ENCODE measurements at places on chromosomes 1 and 21.

GRCh38 chr1:79714664-79715063 lies 708.1 kb upstream of the ADGRL4 start:
- no peaks in the 10 kb centered on the region for H3K4me1 ChIP-seq
- no peaks in the 10 kb centered on the region for H3K36me3 ChIP-seq
- H3K27ac ChIP-seq = no peak overlapping the region
- H3K27me3 ChIP-seq = no peaks in the 10 kb centered on the region
- no peak overlapping the region for H3K4me3 ChIP-seq

DNA sequence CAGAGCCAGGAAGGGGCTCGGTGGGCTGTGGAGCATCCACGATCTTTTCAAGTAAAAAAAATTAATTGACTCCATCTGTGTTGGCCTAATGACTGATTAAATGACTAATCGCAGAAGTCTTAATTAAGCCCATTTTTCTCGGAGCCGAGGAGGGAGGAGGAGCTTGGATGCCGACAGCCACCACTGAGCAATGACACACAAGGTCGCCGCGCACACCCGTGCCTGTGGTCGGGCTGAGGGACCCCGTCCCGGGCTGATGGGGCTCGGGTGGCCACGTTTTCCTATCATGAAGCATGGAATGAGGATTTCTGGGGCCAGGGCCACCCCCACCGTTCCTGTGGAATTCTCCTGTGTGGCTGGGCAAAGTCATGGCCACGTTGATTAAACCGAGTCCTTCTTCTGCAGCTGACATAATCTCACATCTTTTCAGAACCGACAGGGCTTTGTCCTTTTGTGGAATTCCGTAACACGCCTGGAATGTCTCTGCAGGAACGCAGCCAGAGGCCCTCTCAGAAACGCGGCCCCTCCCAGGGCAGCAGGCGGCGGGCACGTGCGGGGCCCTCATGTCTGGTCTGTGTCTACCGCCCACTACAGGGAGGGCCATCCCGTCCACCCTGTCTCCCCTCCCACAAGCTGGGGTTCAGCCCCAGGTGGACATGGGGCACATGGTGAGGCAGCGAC lies 60.7 kb downstream of the MORN1 start:
- H3K36me3 ChIP-seq = no peaks in the 10 kb centered on the region
- DNase-seq = no peak
- H3K27ac ChIP-seq = no peak overlapping the region
- H3K27me3 ChIP-seq = no peaks in the 10 kb centered on the region
- H3K4me1 ChIP-seq = no peaks in the 10 kb centered on the region

- no peak within 1 kb of the TSS for H3K27ac ChIP-seq
- H3K4me1 ChIP-seq = no peaks in the 10 kb centered on the region
- no peaks in the 10 kb centered on the region for H3K27me3 ChIP-seq
- no peaks in the 10 kb centered on the region for H3K36me3 ChIP-seq
- H3K4me3 ChIP-seq = no peak within 1 kb of the TSS
- no peak for DNase-seq
Measured at GRCh38 chr1:192316942-192317450, at the start of gene RGS21. TSS of gene RGS21 (plus strand) at chr1:192316992. CDS start at chr1:192343037, 26,045 bp downstream.

- peak; percentile 80 for DNase-seq
- peak overlapping the region; percentile 90 for H3K27ac ChIP-seq
- H3K27me3 ChIP-seq = no peaks in the 10 kb centered on the region
Measured at GRCh38 chr1:203628201-203629015, 1.8 kb downstream of the ATP2B4 start.

- DNase-seq = no peak
- H3K27ac ChIP-seq = no peak overlapping the region
Measured at GRCh38 chr1:227731696-227732585, 3.2 kb downstream of the JMJD4 start.

DNA sequence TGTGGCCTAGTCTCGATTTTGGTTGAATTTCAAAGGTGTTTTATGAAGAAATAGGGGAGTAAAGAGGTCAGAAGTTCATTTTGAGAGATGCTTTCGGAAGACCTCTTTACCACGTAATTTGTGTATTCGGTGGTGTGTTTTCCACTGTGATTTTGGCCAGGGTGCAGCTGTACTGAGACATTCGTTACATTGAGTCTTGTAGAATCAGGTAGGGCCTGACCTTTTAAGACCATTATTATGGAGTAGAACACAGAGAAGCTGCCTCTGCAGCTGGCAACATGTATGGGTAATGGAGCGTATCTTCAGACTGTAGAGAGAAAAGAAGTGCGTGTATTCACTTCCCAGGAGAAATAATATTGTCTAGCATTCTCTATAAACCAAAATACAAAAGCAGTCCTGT lies 326.5 kb downstream of the PDE4B start:
- DNase-seq = no peak
- no peaks in the 10 kb centered on the region for H3K27me3 ChIP-seq
- H3K4me3 ChIP-seq = no peak overlapping the region
- no peaks in the 10 kb centered on the region for H3K36me3 ChIP-seq

GRCh38 chr21:36320421-36321324 lies 676 bp downstream of the MORC3 start:
- H3K27ac ChIP-seq = peak overlapping the region; percentile 97
- H3K36me3 ChIP-seq = peaks cover 25% of the 10 kb centered on the region
- H3K4me1 ChIP-seq = peaks cover 60% of the 10 kb centered on the region
- peak; percentile 94 for DNase-seq
- H3K27me3 ChIP-seq = no peaks in the 10 kb centered on the region
- H3K4me3 ChIP-seq = peak overlapping the region; percentile 74

- no peaks in the 10 kb centered on the region for H3K4me1 ChIP-seq
- no peak overlapping the region for H3K27ac ChIP-seq
- H3K36me3 ChIP-seq = no peaks in the 10 kb centered on the region
- no peak for DNase-seq
Measured at GRCh38 chr1:59477286-59477685, 180.4 kb downstream of the FGGY start.

- H3K27ac ChIP-seq = no peak overlapping the region
- H3K4me3 ChIP-seq = no peak overlapping the region
- no peaks in the 10 kb centered on the region for H3K36me3 ChIP-seq
- H3K27me3 ChIP-seq = no peaks in the 10 kb centered on the region
Measured at GRCh38 chr21:26614251-26614650, 41.2 kb upstream of the CYYR1 start.

DNA sequence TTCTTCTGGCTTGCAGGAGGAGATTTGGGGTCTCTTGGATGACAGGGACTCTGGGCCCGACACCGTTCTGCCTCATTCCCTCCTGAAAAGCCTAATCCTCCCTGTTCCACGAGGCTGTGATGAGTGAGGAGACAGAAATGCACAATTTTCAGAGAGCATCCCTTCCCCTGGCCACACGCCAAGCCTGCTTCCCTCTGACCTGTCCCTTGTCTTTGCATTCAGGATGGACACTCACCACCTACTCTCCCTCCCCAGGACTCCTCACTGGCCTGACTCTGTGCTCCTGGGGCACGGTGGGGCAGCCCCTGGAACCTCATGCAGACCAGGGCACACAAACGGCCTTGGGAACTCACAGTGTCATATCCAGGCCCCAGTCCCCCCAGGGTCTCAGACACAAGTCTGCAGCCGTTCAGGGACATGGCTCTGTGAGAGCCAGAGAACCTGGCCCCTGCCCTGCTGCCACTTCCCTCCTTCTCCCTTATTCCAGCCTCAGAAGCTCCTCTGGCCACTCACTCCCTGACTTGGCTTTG lies 3.5 kb upstream of the PRAMEF12 start:
- no peak overlapping the region for H3K27ac ChIP-seq
- H3K4me3 ChIP-seq = no peak overlapping the region
- no peaks in the 10 kb centered on the region for H3K36me3 ChIP-seq
- H3K4me1 ChIP-seq = no peaks in the 10 kb centered on the region
- no peak for DNase-seq

GRCh38 chr1:33047839-33048305 lies 11.2 kb upstream of the AK2 start:
- no peaks in the 10 kb centered on the region for H3K36me3 ChIP-seq
- H3K27me3 ChIP-seq = no peaks in the 10 kb centered on the region
- no peak overlapping the region for H3K27ac ChIP-seq
- no peaks in the 10 kb centered on the region for H3K4me1 ChIP-seq
- no peak overlapping the region for H3K4me3 ChIP-seq

DNA sequence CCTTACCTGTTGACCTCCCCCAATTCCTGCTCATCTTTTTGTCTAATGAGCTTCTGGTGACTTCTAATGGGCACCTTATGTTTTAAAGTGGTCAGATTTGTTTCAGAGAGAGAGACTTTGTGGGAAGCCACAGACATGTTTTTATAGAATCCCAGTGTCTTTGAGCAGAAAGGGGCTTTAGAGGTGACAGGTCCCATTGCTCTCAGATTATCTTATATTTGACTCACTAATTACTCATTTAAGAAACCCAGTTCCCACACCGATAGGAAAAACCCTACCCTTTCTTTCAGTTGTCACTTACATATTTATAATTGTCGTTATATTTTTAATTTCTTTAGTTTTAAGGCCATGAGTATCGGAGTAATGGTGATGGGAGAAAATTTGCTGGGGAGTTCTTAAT lies 215.5 kb downstream of the CAMTA1 start:
- no peaks in the 10 kb centered on the region for H3K4me1 ChIP-seq
- H3K27ac ChIP-seq = no peak overlapping the region
- no peak for DNase-seq
- no peaks in the 10 kb centered on the region for H3K27me3 ChIP-seq
- H3K36me3 ChIP-seq = no peaks in the 10 kb centered on the region

- DNase-seq = peak; percentile 56
- H3K36me3 ChIP-seq = no peaks in the 10 kb centered on the region
- no peak overlapping the region for H3K4me3 ChIP-seq
- H3K27me3 ChIP-seq = no peaks in the 10 kb centered on the region
Measured at GRCh38 chr21:46060596-46061061, 37.3 kb upstream of the COL6A2 start.

DNA sequence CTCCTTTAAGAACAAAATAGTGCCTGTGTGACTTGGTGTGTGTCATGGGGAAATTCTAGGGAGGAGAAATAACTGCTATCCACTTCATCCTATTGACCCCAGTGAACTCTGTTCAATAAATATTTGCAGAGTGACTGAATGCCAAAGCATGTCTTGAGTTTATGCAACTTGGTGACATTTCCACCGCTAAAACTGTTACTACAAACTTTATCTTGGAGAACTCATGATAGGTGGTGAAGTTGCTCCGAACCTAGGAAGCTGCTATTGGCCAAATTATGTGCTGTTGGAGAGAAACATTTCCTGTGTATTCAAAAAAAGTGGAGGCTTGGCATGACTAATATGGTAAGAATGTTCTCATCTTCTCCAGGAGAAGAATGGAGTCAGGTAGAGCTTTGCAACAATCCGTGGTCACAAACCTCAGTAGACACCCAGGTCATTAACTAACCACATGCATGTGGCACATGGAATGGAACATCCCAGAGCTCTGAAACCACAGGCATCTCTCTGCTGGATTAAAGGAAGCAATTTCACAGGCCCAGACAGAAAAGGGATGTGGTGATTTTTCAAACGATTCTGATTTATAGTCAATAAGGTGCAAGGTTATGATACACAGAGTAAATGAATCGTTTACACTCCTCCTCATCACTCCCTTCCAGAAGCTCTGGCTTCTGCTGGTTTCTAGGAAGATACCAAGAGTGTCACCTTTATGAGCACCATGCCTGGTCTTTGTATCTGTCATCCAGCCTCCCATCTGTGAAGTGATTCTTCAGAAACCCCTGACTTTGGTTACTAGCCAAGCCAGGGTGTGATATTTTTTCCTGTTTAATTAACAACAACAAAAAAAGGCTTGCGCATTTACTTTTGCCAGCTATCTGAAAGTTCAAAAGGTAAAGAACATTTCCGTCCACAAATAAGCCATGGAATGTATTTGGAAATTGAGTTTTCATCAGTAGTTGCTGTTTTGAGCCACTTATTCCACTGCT lies 361.1 kb downstream of the TGFB2 start:
- no peak for DNase-seq
- H3K27me3 ChIP-seq = no peaks in the 10 kb centered on the region
- H3K27ac ChIP-seq = no peak overlapping the region

DNA sequence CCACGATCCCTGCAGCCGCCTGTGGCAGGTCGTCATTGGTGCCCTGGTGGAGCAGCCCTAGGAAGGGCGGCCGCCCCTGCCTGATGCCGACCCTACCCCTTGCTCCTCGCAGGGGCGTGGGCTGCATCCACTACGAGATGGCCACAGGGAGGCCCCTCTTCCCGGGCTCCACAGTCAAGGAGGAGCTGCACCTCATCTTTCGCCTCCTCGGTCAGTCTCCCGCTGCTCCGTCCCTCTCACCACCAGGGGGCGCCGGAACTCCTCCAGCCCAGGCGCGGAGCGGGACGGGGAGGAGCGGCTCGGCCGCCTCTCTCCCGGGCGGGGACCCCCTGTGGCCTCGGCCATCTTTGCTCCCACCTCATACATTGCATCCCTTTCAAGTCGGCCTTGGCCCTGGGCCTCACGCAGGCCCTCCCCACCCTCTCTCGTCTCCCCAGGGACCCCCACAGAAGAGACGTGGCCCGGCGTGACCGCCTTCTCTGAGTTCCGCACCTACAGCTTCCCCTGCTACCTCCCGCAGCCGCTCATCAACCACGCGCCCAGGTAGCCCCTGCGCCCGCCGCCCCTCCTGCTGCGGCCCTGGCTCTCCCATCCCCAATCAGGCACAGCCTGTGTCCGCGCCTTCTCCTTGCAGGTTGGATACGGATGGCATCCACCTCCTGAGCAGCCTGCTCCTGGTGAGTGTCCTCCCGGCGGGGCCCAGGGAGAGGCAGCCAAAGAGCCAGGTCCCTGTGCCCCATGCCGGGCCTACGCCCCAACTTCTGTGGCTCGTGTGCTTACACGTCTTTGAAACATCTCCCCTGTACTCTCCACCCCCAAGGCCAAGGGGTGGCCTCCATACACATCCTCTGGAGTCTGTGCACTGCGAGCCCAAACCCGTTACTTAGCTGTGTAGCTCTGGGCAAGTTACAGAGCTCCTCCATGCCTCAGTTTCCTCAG lies 24.7 kb downstream of the CDK18 start:
- H3K4me1 ChIP-seq = peaks cover 10% of the 10 kb centered on the region
- no peaks in the 10 kb centered on the region for H3K36me3 ChIP-seq
- H3K4me3 ChIP-seq = peak overlapping the region; percentile 46
- no peaks in the 10 kb centered on the region for H3K27me3 ChIP-seq

DNA sequence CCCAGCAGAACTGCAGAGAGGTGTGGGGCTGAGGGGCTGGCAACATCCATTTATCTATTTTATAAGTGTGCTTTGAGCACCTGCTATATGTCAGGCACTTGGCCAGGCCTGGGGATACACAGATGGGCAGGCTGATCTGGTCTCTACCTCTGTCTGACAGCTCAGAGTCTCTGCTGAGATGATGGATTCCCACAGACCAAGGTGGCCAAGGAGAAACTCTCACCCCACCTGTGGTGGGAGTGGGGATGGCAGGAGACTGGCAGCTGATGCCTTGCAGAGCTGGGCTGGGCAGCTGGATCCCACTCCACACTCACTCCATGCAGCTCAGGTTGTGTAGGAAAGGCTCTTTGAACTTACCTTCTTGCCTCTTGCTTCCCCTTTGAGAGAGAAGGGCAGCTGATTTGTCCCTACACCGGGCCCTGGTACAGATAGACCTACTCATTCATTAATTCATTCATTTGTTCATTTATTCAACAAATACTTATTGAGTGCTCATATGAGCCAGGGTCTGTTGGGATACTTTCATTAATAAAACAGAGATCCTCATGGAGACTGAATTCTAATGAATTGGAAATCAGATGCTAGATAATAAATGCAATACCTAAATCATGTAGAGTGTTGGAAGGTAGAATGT lies 9.0 kb downstream of the ADORA1 start:
- no peak overlapping the region for H3K27ac ChIP-seq
- no peak for DNase-seq
- H3K4me3 ChIP-seq = no peak overlapping the region
- peaks cover 17% of the 10 kb centered on the region for H3K4me1 ChIP-seq
- H3K36me3 ChIP-seq = no peaks in the 10 kb centered on the region
- no peaks in the 10 kb centered on the region for H3K27me3 ChIP-seq

- no peak overlapping the region for H3K27ac ChIP-seq
- no peak overlapping the region for H3K4me3 ChIP-seq
- no peaks in the 10 kb centered on the region for H3K27me3 ChIP-seq
- H3K36me3 ChIP-seq = no peaks in the 10 kb centered on the region
- peak; percentile 33 for DNase-seq
Measured at GRCh38 chr1:154775621-154776605, 94.2 kb downstream of the KCNN3 start.
